ENCODE measurements at places on chromosomes 7 and 10.

GRCh38 chr7:90474284-90475210 lies 5.1 kb downstream of the PTTG1IP2 start:
- DNase-seq, result no peak

DNA sequence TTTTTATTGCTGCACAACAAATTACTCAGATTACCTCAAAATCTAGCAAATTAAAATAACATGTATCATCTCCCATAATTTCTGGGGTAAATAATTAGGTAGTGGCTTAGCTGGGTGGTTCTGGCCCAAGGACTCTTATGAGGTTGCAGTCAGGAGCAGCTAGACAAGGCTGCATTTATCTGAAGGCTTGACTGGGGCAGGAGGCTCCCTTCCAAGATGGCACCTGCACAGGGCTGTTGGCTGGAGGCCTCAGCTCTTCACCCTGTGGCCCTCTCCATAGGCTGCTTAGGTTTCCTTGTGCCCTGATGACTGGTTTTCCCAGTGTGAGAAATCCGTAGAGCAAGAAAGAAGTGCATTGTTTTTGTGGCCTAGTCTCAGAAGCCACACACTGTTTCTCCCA lies 34.7 kb upstream of the ELFN1 start:
- no peak for DNase-seq

GRCh38 chr10:62268027-62268398 lies 631 bp downstream of the RTKN2 start:
- no peak for DNase-seq

DNA sequence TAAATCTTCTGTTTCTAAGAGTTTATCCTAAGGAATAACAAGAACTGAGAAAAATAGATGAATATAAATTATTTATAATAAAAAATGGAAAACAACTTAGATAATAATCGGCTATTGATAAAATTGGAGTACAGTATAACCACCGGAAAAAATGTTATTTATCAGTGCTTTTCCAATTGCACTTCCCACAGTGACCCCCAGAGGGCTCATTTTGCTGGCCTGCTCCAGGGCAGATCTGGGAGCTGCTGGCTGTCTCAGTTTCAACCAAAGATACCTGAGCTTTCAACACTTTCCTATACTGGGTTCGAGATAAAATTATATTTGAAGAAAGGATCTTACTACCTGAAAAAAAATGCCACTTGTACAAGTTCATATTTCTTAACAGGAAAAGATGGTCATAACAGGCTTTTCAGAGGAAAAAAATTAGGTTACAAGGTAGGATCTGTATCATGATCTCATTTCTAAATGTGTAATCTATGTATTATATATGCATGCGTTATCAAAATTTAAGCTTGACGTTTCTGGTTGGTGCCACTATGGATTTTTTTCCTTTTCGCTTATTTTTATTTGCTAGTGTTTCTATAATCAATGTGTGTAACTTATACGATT lies 165.7 kb downstream of the NPSR1 start:
- no peak for DNase-seq

- DNase-seq, result no peak
Observed at GRCh38 chr10:21926358-21926925, 77.1 kb downstream of the DNAJC1 start.

- DNase-seq, result no peak
Observed at GRCh38 chr7:151490456-151491105, 29.1 kb downstream of the RHEB start.

- DNase-seq, result no peak
Observed at GRCh38 chr7:120724955-120725354, 133.0 kb downstream of the TSPAN12 start.

GRCh38 chr7:67484244-67484751 lies 487.7 kb downstream of the TYW1 start:
- no peak for DNase-seq

DNA sequence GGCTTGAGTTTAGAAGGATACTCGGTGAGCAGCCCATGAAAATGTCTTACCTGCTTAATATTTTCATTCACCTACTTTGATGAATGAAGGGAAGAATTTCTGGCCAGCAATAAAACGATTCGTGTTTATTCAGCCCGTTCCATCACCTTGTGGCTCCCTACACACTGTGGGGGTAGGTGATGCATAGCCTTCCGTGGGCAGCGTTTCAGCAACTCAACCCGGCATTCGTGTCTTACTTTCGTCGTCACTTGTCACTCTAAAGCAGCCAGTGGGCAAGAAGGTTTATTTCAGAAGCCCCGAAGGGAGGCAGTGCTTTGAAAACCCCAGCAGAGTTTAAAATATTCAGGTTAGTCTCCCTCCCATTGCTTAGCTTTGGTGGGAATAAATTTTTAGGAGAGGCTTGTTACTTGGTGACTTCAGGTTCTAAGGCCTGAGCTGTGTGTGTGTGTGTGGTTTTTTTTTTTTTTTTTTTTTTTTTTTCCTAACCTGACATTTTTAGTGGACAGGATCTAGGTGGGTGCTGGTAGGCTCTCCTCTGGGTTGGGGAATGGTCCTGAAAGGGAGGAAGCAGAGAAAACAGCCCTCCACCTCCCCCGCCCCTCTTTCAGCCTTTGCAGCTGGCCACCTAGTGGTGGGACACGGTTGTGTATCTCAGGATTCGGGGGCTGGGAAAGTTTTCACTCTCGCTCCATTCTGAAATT lies 1.8 kb downstream of the GRK5 start:
- no peak for DNase-seq

DNA sequence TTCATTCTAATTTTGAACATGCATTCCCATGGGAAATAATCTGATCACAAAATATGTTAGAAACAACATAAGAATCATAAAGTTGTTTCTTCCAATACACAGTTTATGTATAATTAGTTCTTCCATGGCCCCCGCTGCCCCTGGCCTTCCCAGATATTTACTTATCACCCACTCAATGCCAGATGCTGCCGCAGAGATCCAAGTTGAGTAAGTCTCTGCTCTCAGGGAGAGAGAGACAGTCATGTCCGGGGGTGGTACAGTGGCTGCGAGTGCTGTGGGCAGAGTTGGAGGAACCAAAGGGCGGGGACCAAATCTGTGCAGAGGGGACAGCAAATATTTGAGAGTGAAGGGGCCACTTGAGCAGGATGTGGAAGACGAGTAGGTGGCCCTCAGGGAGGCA lies 37.1 kb downstream of the COL26A1 start:
- DNase-seq, result no peak

- no peak for DNase-seq
Observed at GRCh38 chr10:96770987-96771386, 50.7 kb upstream of the PIK3AP1 start.

DNA sequence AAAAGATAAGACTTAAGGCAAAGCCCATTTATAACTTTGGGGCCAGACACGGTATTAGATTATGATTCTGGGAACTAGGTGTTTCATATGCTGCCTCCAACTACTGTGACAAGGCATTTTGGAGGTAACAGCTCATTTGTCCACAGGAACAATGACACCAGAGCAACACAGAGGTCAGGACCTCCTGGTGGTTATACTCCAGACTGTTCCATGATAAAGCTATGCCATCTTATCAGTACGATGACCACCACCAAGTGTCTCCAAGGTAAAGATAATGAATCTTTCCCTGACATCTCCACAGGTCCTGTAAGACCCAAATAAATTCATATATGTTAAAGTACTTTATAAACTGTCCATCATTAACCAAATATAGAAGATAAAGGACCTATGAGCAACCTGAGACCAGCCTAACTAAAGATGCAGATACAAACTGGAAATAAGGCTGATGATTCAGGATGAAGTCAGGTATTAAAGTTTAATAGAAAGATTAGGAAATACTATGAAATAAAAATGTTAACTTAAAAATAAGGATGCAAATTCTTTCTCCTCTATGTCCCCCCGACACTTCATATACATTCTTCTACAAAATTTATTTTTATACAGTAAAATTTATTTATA lies 26.2 kb downstream of the CUL2 start:
- no peak for DNase-seq

DNA sequence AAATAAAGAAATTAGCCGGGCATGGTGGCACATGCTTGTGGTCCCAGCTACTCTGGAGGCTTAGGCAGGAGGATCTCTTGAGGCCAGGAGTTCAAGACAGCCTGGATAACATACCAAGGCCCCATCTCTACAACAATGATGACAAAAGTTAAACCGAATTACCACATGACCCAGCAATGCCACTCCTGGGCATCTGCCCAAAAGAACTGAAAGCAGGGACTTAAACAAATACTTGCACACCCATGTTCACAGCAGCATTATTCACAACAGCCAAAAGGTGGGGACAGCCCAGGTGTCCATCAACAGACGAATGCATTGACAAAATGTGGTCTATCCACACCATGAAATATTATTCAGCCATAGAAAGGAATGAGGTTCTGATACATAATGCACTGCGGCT lies 83.9 kb downstream of the HIP1 start:
- DNase-seq, result no peak

Measured in stimulated activated CD8-positive, alpha-beta memory T cell treated with anti-CD3 and anti-CD28 coated beads, Interleukin-4, amount 100 ng/mL, for 4 hours (primary cell).